ENCODE measurements at places on chromosomes 6 and 20.

DNA sequence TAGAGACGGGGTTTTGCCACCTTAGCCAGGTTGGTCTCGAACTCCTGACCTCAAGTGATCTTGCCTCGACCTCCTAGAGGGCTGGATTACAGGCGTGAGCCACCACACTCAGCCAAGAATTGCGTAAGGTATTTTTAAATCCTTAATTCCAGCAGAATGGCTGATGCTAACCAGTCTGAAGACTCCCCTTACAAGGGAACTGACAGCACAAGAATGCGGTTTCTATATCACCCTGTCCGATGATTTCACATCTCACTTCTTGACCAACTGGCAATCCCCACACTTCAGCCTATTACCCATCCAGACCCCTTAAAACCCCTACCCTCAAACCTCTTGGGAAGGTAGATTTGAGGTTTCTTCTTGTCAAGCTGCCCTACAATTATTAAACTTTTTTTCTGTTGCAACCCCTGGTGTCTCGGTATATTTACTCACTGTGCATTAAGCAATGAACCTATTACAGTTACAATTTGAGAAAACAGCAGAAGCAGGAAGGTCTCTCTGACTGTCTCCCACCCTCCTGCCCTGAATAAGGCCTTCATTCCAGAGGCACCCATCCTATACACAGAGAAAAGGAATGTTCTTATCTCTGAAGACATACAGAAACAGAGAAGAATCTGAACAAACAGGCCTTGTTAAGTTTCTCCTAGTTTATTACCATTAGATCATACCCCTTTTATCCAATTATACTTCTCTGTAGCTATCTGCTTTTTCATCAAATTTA lies 164.9 kb downstream of the ARHGAP18 start:
- DNase-seq: no peak

- DNase-seq: no peak
Observed at GRCh38 chr20:8909596-8909995, 159.3 kb upstream of the PLCB4 start.

DNA sequence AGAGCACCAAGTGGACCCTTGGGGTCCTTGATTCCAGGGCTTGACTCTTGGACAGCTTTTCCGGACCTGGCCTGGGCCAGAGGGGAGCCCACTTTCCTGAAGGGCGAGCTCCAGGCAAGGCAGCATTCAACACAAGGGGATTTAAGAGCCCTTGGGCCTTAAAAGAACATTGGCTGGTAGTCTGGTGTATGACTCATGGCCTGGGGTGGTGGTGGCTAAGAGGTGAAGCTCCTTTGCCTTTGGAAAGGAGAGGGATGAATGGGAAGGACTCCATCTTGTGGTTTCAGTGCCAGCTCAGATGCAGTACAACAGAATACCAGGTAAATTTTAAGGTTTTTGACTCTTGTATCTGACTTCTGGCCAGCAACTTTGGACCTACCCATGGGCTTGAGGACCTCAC lies 760.7 kb downstream of the GRIK2 start:
- no peak for DNase-seq

GRCh38 chr6:45886776-45887175 lies 128.9 kb downstream of the CLIC5 start:
- DNase-seq: no peak

DNA sequence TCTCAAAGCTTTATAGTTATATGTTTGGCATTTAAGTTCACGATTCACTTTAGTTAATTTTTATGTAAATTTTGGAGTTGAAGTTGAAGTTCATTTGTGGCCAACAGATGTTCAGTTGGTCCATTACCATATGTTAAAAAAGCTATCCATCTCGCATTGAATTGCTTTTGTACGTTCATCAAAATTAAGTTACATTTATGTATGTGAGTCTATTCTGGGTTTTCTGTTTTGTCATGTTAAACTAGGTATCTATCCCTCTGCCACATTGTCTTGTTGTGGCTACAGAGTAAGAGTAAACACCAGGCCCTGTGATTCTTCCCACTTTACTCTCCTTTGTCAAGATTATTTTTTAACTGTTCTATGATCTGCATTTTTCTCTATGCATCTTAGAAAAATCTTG lies 237.3 kb downstream of the BMP2 start:
- DNase-seq: no peak

DNA sequence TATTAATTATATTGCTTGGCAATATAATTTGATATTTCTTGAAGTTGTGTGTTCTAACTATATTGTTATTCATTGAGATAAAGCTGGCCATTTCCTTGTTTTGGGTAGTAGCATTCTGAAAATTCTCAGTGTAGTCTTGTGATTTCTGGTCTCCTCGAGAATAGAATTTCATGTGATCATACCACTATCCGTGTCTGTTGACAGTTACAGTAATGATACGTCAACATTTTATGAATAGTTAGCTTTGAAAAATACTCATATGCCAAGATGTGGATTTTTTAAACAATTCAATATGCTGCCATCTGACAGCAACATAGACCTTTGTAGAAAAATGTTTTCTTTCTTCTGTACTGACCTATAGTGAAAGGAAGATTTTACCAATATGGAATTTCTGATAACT lies 723.7 kb upstream of the SLC35B3 start:
- no peak for DNase-seq

DNA sequence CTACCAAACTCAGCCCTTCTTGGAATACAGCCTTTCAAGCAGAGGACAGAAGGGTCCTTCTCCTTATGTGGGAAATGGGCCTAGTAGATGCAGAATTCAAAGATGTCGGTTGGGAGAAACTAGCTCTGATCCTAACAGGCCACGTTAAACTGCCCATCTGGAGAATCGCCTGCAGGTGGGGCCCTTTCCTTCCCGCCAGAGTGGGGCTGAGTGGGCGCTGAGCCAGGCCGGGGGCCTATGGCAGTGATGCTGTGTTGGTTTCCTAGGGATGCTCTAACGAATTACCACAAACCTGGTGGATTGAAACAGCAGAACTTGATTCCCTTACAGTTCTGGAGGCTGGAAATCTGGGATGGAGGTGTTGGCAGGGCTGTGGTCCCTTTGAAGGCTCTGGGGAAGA lies 9.1 kb downstream of the MAPK13 start:
- DNase-seq: no peak

DNA sequence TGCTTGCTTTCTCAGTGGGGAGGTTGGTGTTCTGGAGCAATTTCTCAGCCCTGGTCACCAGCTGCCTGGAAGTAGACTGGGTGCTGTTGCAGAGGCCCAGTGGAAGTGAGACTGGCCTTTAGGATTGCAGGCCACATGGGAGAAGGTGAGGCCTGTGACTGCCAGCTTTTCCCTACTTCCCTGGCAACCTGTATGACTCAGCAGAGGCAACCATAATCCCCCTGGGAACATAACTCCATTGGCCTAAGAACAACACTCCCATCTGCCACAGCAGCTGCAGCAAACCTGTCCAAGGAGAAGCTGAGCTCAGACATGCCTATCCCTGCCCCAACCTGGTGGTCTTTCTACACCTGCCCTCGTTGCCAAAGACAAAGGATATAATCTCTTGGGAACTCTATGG lies 473.5 kb upstream of the SPTLC3 start:
- no peak for DNase-seq

- no peak for DNase-seq
Observed at GRCh38 chr6:89160331-89161092, 14.7 kb downstream of the PM20D2 start.

DNA sequence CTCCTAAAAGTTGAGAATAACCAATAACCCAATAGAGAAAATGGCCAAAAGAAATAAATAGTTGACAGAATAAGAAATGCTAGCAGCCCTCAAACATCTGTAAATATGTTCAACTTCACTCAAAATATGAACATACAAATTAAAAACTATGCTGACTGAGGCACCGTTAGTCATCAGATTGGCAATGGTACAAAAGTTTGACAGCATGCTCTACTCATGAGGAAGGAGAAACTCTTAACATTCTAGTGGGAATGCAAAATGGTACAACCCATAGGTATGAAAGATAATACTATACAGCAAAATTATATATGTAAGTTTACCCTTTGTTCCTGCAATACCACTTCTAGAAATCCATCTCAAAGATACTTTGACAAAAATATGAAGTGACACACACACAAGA lies 1.6 kb upstream of the ZSCAN12 start:
- no peak for DNase-seq

DNA sequence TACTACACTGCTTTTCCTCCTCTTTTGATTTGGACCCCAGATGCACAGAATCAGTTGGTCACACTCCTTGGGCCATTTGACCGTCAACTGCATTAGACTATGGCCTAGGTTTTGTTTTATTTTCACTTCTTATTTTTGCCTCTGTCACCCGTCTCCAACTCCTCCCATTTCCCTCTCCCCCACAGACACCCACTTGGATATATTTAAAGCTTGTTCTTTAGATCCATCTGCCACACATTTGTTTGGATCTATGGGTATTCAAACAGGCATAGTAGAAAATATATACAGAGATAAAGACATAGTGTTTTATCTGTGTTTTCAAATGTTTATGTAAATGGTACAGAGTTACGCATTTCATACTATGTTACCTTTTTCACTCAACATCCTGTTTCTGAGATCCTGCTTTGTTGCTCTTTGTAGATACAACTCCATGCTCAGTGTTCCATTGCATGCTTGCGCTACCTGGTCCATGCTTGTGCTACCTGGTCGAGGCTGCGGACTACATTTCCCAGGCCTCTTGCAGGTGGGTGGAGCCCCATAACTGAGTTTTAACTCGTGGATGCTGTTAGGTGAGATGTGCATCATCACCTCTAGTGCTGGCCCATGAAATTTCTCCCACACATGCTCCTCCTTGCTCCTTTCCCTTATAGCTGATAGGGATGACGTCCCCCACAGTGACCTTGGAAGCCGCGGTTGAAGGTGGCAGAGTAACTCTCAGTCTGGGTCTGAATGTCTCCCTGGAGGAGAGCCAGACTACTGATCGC lies 11.5 kb upstream of the PREX1 start:
- DNase-seq: no peak

DNA sequence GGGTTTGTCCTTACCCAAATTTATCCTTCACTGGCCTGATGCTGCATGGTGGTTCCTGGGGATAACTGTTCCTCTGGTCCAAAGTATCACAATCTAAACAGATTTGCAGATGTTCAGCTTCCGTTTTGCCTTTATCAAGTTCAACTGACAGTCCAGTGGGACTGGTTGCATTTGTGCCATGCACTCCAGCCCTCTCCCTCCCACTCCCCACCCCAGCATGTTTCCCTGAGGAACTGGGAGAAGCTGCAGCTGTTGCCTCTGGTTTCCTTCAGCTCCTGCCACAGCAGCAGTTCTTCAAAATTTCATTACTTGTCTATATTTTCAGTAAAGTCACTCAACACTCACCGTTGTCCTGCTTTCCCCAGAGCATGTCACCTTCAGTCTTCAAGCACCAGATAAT lies 39.5 kb upstream of the KIF16B start:
- DNase-seq: no peak

GRCh38 chr6:158730541-158730907 lies 80.7 kb downstream of the SYTL3 start:
- no peak for DNase-seq

DNA sequence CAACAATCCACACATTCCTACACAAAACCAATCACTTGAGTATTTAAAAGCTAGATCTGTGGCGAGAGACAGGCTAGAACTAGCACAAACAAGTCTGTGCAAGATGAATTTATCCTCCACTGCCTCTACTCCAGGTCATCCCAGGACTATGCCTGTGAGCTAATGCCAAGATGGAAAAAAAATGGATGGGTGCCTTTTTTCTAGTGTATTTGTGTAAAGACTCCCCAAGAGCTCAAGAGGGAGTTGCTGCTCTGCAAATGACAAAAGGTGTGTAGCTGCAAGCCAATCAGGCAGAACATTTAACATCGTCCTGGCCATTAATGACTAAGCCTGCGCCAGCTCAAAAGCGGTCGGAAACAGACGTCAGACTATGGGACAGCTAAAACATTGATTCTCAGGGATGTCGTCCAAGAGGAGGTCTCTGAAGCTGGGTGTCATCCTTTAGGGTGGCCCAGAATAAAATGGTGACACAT lies 21.9 kb downstream of the ATXN1 start:
- DNase-seq: no peak

DNA sequence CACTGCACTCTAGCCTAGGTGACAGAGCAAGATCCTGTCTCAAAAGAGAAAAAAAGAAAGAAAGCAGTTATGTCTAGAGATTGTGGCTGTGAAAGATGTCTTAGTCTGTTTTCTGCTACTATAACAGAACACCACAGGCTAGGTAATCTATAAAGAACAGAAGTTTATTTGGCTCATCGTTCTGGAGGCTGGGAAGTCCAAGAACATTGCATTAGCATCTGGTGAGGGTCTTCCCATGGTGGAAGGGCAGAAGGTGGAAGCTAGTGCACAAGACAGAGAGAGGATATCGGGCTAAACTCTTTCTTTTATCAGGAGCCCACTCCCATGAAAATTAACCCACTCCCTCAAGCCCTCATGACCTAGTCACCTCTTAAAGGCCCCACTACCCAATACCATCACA lies 16.2 kb upstream of the RALY start:
- no peak for DNase-seq

DNA sequence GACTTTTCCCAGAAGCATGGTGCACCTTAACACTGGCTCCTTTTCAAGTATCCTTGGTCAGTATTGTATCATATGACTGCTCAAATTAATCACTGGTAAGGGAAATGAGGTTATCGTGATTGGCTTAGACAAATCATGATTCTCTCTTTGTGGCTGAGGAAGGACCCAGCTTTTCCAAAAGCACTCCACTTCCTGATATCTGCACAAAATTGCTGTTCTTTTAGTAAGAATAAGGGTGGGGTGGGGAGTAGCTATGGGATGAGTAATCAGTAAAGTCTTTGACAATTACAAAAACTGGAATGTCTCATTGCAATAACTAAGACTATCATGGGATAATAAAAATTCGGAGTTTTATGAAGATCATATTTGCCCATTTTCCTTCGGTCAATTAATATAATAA lies 9.0 kb upstream of the RIPPLY2 start:
- no peak for DNase-seq

DNA sequence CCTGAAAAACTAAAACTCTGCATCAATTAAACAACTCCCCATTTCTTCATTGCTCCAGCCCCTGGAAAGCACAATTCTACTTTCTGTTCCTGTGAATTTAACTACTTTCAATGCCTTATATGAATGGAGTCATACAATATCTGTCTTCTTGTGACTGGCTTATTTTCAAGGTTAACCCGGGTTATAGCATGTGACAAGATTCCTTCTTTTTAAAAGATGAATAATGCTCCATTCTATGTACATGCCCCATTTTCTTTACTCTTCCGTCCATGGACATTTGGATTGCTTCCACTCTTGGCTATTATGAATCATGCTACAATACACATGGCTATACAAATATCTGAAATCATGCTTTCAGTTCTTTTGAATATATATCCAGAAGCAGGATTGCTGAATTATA lies 334.9 kb upstream of the ID4 start:
- DNase-seq: no peak

- DNase-seq: no peak
Observed at GRCh38 chr6:44190715-44191114, 26.0 kb upstream of the MYMX start.

- DNase-seq: no peak
Observed at GRCh38 chr6:166472636-166473035, 89.9 kb upstream of the MPC1 start.

DNA sequence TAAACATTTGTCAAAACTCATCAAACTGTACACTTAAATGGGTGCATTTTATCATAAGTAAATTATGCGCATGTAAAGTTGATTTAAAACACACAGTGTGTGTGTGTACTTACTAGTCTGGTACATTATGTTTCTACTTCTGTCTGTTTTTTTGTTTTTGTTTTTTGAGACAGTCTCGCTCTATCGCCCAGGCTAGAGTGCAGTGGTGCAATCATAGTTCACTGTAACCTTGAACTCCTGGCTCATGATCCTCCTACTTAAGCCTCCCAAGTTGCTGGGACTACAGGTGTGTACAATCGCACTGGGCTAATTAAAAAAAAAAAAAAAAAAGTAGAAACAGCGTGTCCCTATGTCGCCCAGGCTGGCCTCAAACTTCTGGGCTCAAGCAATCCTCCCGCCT lies 23.0 kb upstream of the FKBP5 start:
- no peak for DNase-seq

All from GF-D8 (cell line).